ENCODE measurements at places on chromosomes 13 and 19. TPM values are rescaled to one million over a fixed set of nuclear protein-coding genes. Genes with fewer than 3 reads are reported as not detected.

DNA sequence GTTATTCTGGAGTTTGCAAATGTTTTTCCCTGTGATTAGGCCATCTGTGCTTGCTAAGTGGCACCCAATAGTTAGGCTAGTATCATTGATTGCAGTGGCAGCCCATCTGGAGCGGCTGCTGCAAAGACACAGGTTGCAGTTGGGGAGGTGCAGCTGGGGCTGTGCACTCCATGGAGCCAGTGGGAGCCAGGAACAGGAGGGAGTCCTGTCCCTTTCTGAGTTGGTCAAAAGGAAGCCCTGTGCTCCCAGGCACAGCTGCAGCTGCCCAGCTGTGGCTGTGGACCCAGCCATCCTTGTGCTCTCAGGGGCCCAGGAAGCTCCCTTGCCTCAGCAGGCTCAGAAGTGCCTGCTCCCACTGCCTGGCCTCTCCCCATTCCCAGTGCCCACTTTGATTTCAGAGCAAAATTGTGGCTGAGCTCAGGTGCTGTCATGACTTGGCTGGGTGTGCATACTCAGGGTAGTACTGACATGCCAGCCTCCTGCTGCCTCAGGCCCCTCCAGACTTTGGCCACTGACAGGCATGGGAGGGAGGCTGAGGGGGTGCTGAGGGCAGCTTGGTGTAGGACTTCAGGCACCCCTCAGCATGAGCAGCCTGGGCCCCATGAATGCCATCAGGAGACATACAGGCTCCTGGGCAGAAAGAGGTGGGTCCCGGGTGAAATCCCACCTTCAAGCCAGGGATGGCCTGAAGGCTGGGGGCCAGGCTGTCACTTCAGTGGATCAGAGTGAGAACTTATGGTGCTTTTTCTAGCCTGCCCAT lies 270.6 kb downstream of the PCDH20 start:
- H3K4me3 ChIP-seq, result no peak overlapping the region
- no peaks in the 10 kb centered on the region for H3K4me1 ChIP-seq
- no peaks in the 10 kb centered on the region for H3K27me3 ChIP-seq
- DNase-seq, result no peak
- no peaks in the 10 kb centered on the region for H3K36me3 ChIP-seq

- H3K27ac ChIP-seq, result no peak overlapping the region
- DNase-seq, result no peak
- no peak overlapping the region for H3K4me3 ChIP-seq
- H3K4me1 ChIP-seq, result no peaks in the 10 kb centered on the region
These were observed 9.6 kb upstream of the KCNN1 start for GRCh38 chr19:17957149-17957849.

GRCh38 chr19:13849991-13850909 lies 26.7 kb upstream of the NANOS3 start:
- DNase-seq, result peak; percentile 71
- no peaks in the 10 kb centered on the region for H3K27me3 ChIP-seq
- H3K4me3 ChIP-seq, result no peak overlapping the region
- no peaks in the 10 kb centered on the region for H3K36me3 ChIP-seq

GRCh38 chr13:33483471-33483870 lies 197.9 kb upstream of the STARD13 start:
- DNase-seq, result no peak
- no peaks in the 10 kb centered on the region for H3K4me1 ChIP-seq
- no peaks in the 10 kb centered on the region for H3K36me3 ChIP-seq

Gene LILRB3
- total RNA-seq, result 7.8 TPM

DNA sequence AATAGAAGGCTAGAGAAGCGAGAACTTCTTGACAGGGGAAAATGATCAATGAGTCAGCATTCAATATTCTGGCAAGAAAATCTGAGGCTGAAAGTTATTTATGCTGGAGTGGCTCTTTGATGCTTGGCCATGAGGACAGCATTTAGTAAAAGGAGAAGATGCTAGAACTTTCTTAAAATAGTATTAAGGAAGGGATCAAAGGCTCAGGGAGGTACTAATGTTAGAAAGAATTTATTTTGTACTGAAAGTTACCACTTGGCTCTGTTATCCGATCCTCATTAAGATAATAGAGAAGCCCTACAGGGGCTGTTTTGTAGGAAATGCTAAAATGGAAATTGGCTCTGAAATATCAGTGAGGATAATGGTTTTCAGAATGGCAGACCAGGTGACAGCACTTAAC lies 1774.6 kb upstream of the PCDH20 start:
- no peaks in the 10 kb centered on the region for H3K36me3 ChIP-seq
- H3K27ac ChIP-seq, result no peak overlapping the region
- no peaks in the 10 kb centered on the region for H3K27me3 ChIP-seq
- H3K4me1 ChIP-seq, result no peaks in the 10 kb centered on the region
- no peak overlapping the region for H3K4me3 ChIP-seq
- DNase-seq, result no peak

Gene IGFL4
- total RNA-seq, result not detected

Gene OVOL3
- total RNA-seq, result not detected

DNA sequence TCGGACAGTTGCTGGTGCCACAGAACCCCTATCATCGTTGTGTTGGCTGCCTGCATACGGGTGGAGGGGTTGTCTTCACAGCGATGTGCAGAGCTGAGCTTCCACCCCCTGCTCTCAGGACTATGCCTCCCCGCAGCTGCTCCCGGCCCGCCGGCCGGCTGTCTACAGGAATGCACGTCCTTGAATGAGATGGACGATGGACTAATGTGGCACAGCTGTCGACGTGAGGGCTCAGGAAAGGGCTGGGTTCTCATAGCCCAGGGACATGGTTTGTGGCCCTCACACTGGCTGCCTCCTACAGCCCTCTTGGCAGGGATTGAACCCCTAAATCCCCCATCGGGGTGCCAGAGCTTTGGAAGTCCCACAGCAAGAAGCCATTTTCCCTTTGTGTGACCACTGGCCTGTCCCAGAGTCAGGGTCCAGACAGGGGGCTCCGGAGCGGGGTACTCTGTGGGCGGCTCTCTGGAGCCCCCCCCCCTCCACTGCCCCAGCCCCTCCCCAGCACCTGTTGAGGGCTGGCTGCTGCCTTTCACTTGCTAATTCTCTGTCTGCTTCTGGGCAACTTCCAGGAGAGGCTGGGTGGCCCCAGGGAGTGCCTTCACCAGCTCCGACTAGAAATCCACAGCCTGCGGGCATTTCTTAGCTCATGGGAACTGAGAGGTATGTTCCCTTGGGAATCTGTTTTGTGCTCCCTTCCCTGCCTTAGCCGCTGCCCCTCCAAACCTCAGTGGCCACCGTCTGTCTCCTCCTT lies 40.2 kb downstream of the TSSK6 start:
- H3K4me3 ChIP-seq, result no peak overlapping the region
- H3K27me3 ChIP-seq, result no peaks in the 10 kb centered on the region
- no peak overlapping the region for H3K27ac ChIP-seq
- no peaks in the 10 kb centered on the region for H3K36me3 ChIP-seq
- H3K4me1 ChIP-seq, result no peaks in the 10 kb centered on the region
- no peak for DNase-seq

DNA sequence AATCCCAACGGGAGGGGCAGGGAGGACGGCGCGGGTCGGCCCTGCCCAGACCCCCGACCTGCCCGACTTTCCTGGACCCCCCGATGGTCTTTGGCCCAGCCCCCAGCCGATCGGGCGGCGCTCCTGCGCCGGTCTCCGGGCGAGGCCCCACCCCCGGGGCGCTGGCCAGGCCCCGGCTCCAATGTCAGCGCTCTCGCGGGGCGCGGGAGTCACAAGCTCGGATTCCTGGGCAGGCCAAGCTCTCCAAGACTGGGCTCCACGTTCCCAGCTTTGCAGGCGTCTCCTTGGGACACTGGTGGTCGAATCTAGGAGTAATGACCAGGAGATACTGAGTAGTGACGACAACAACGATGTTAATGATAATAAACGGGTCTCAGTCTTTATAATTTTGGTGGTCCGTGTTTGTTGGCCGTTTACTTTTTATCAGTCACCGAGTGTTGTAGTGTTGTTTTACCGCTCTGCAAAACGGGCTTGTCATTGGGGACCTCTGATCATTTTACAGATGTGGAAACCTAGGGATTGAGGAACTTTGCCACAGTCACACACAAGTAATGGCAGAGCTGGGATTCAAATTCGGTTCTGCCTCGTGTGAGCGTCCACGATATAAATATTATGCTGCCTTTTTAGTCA lies 545 bp downstream of the RAD23A start:
- peaks cover 13% of the 10 kb centered on the region for H3K4me1 ChIP-seq
- peak; percentile 74 for DNase-seq
- H3K36me3 ChIP-seq, result peaks cover 70% of the 10 kb centered on the region

- no peaks in the 10 kb centered on the region for H3K27me3 ChIP-seq
- H3K4me3 ChIP-seq, result no peak overlapping the region
- no peak for DNase-seq
- H3K4me1 ChIP-seq, result no peaks in the 10 kb centered on the region
- H3K36me3 ChIP-seq, result no peaks in the 10 kb centered on the region
- no peak overlapping the region for H3K27ac ChIP-seq
These were observed 28.5 kb downstream of the MEIS3 start for GRCh38 chr19:47390533-47391488.

Gene KRTDAP
- not detected for total RNA-seq

GRCh38 chr13:20869540-20869939 lies 33.0 kb downstream of the XPO4 start:
- H3K27me3 ChIP-seq, result no peaks in the 10 kb centered on the region
- DNase-seq, result no peak
- H3K27ac ChIP-seq, result no peak overlapping the region
- H3K4me1 ChIP-seq, result no peaks in the 10 kb centered on the region
- H3K4me3 ChIP-seq, result no peak overlapping the region
- no peaks in the 10 kb centered on the region for H3K36me3 ChIP-seq

DNA sequence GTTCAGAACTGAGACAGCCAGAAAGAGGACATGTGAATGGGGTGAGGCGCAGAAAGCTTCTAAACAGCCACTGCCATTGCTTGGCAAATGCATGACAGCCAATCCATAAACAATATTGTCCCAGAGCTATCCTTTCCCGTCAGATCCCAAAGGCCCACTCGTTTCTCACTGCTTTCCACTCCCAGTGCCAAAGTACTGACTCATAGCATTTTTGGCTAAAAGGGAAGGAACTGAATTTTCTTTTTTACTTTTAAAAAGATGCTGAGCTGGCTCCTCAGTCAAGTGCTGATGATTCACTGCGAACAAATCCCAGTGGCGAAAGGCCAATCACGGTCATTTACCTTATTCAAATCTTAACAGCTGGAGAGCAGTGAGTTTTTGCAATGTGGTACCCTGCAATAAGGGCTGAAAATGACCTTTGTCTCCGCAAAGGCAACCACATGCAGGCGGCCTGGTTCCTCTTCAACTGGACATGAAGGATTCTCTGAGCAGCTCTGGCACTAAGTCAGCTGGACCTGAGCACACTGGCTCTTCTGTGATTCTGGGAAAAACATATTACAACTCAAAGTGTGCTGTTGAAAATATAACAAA lies 151.7 kb downstream of the DCLK1 start:
- H3K27ac ChIP-seq, result no peak overlapping the region
- no peaks in the 10 kb centered on the region for H3K4me1 ChIP-seq
- no peaks in the 10 kb centered on the region for H3K27me3 ChIP-seq
- no peak for DNase-seq
- no peak overlapping the region for H3K4me3 ChIP-seq
- H3K36me3 ChIP-seq, result no peaks in the 10 kb centered on the region

GRCh38 chr13:78309497-78310180 lies 293.7 kb downstream of the POU4F1 start:
- no peaks in the 10 kb centered on the region for H3K27me3 ChIP-seq
- no peak overlapping the region for H3K27ac ChIP-seq
- no peaks in the 10 kb centered on the region for H3K4me1 ChIP-seq
- no peak overlapping the region for H3K4me3 ChIP-seq
- H3K36me3 ChIP-seq, result no peaks in the 10 kb centered on the region

- H3K4me3 ChIP-seq, result no peak overlapping the region
- H3K36me3 ChIP-seq, result no peaks in the 10 kb centered on the region
- H3K27me3 ChIP-seq, result no peaks in the 10 kb centered on the region
- no peak overlapping the region for H3K27ac ChIP-seq
- no peaks in the 10 kb centered on the region for H3K4me1 ChIP-seq
- no peak for DNase-seq
These were observed 10.0 kb upstream of the IGFL3 start for GRCh38 chr19:46134527-46134926.

Gene PSG7
- total RNA-seq, result not detected

- H3K4me3 ChIP-seq, result no peak overlapping the region
- no peaks in the 10 kb centered on the region for H3K4me1 ChIP-seq
- DNase-seq, result no peak
- no peaks in the 10 kb centered on the region for H3K36me3 ChIP-seq
- no peak overlapping the region for H3K27ac ChIP-seq
- no peaks in the 10 kb centered on the region for H3K27me3 ChIP-seq
These were observed 37.1 kb downstream of the SMAD9 start for GRCh38 chr13:36882829-36883390.

- no peak within 1 kb of the TSS for H3K4me3 ChIP-seq
- no peaks in the 10 kb centered on the region for H3K27me3 ChIP-seq
- H3K36me3 ChIP-seq, result no peaks in the 10 kb centered on the region
- no peak within 1 kb of the TSS for H3K27ac ChIP-seq
- no peak for DNase-seq
These were observed at the start of gene LGALS13 for GRCh38 chr19:39602224-39602623. LGALS13 (plus strand) TSS chr19:39602524; CDS start chr19:39602569, 45 bp downstream.

Gene ATP4B
- total RNA-seq, result not detected

DNA sequence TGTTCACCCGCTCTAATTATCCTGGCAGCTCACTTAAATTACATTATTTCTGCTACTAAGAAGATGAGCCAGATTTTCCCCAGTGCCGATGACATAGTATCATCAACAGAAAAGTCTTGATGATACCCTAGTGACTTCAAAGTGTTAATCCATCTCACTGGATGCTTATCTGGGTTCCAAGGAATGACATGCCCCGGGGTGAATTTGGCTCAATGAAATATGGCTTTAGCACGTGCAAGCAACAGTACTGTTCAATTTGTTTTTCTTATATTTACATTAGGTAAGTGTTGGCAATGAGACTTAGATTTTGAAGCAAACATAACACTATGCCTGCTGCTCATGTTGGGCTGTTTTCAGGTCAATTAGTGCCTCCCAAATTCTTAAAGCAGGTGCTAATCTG lies 548.2 kb upstream of the SLITRK1 start:
- no peaks in the 10 kb centered on the region for H3K36me3 ChIP-seq
- no peaks in the 10 kb centered on the region for H3K27me3 ChIP-seq
- no peak overlapping the region for H3K4me3 ChIP-seq
- no peak overlapping the region for H3K27ac ChIP-seq
- DNase-seq, result no peak

- H3K4me1 ChIP-seq, result peaks cover 3% of the 10 kb centered on the region
- peak; percentile 71 for DNase-seq
- H3K36me3 ChIP-seq, result no peaks in the 10 kb centered on the region
- H3K4me3 ChIP-seq, result peak overlapping the region; percentile 84
- no peaks in the 10 kb centered on the region for H3K27me3 ChIP-seq
These were observed 776 bp downstream of the DNAJC3 start for GRCh38 chr13:95677564-95678266.

DNA sequence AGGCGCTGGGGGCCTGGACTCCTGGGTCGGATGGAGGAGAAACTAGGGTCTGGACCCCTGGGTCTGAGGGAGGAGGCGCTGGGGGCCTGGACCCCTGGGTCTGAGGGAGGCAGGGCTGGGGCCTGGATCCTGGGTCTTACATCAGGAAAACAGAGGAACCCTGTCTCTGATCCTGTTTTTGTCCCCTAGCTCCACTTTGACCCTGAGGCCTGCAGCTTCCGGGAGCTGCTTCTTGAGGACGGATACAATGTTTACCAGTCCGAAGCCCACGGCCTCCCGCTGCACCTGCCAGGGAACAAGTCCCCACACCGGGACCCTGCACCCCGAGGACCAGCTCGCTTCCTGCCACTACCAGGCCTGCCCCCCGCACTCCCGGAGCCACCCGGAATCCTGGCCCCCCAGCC lies 2.4 kb downstream of the FGF21 start:
- peaks cover 11% of the 10 kb centered on the region for H3K4me1 ChIP-seq
- no peak overlapping the region for H3K27ac ChIP-seq
- H3K4me3 ChIP-seq, result no peak overlapping the region

GRCh38 chr13:98050041-98050466 lies 92.8 kb upstream of the FARP1 start:
- H3K27ac ChIP-seq, result no peak overlapping the region
- H3K4me3 ChIP-seq, result no peak overlapping the region
- no peaks in the 10 kb centered on the region for H3K36me3 ChIP-seq
- H3K4me1 ChIP-seq, result no peaks in the 10 kb centered on the region
- no peaks in the 10 kb centered on the region for H3K27me3 ChIP-seq
